ENCODE measurements at places on chromosomes 5 and 9. TPM values are rescaled to one million over a fixed set of nuclear protein-coding genes. Genes with fewer than 3 reads are reported as not detected.

- peaks cover 3% of the 10 kb centered on the region for H3K36me3 ChIP-seq
- H3K4me1 ChIP-seq: no peaks in the 10 kb centered on the region
- H3K4me3 ChIP-seq: no peak overlapping the region
- H3K27me3 ChIP-seq: no peaks in the 10 kb centered on the region
Measured at GRCh38 chr9:125683486-125683885, 23.5 kb downstream of the MAPKAP1 start.

DNA sequence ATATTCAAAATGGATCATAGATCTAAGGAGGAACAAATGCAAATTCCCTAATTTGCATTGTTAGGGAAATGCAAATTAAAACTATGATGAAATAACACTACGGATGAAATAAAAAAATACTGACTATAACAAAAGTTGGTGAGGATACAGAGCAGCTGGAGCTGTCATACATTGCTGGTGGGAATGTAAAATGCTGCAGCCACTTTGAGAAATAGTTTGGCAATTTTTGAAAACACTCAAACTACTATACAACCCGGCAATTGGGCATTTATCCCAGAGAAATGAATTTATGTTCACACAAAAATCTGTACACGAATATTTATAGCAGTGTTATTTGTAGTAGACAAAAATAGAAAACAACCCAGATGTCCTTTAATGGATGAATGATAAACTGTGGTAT lies 22.5 kb downstream of the C5orf47 start:
- H3K27me3 ChIP-seq: no peaks in the 10 kb centered on the region
- H3K27ac ChIP-seq: no peak overlapping the region
- H3K36me3 ChIP-seq: no peaks in the 10 kb centered on the region

DNA sequence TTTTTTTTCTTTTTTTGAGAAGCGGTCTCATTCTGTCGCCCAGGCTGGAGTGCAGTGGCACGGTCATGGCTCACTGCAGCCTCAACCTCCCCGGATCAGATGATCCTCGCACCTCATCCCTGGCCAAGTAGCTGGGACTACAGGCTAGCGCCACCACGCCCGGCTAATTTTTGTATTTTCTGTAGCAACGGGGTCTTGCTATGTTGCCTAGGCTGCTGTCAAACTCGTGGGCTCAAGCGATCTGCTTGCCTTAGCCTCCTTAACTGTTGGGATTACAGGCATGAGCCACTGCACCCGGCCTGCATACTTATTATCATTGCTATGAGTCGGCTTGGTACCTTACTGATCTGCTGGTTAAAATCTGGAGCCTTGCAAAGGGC lies 790 bp upstream of the IARS1 start:
- H3K27me3 ChIP-seq: no peaks in the 10 kb centered on the region
- peak overlapping the region; percentile 94 for H3K4me3 ChIP-seq
- no peak for DNase-seq
- H3K36me3 ChIP-seq: peaks cover 53% of the 10 kb centered on the region
- peaks cover 77% of the 10 kb centered on the region for H3K4me1 ChIP-seq

DNA sequence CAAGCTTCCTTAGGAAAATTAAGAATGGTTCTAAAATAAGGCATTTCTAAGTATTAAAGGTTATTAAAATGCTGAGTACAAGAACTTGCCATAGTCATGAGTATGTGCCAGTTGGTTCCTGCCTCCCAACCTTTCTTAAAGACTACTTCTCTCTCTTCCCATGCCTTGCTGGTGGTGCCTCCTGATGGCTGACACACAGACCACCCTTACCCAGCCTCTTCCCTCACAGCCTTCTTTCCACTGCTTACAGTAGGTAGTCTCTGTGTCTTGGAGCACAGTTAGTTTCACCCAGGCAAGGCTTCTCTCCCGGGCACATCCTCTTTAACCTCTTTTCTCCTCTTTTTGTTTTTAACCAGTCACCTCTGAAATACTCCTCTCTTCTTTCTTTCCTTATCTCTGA lies 20.6 kb upstream of the GPR150 start:
- H3K27me3 ChIP-seq: no peaks in the 10 kb centered on the region
- no peak for DNase-seq
- no peak overlapping the region for H3K27ac ChIP-seq
- H3K4me1 ChIP-seq: no peaks in the 10 kb centered on the region
- H3K36me3 ChIP-seq: peaks cover 13% of the 10 kb centered on the region

- no peaks in the 10 kb centered on the region for H3K36me3 ChIP-seq
- no peak overlapping the region for H3K27ac ChIP-seq
- DNase-seq: no peak
- H3K27me3 ChIP-seq: peaks cover 10% of the 10 kb centered on the region
- H3K4me1 ChIP-seq: no peaks in the 10 kb centered on the region
Measured at GRCh38 chr5:158166424-158166823, 307.5 kb upstream of the CLINT1 start.

Gene FUT7
- 10.4 TPM for total RNA-seq

Gene DEPDC1B
- 42.3 TPM for total RNA-seq

Gene FIBCD1
- total RNA-seq: not detected
